ENCODE measurements at places on chromosomes 7 and 10.

GRCh38 chr10:75286901-75287300, 51.1 kb upstream of the COMTD1 start:
- DNase-seq: no peak

- DNase-seq: no peak
Observed at GRCh38 chr10:43327171-43327570, 44.3 kb upstream of the FXYD4 start.

DNA sequence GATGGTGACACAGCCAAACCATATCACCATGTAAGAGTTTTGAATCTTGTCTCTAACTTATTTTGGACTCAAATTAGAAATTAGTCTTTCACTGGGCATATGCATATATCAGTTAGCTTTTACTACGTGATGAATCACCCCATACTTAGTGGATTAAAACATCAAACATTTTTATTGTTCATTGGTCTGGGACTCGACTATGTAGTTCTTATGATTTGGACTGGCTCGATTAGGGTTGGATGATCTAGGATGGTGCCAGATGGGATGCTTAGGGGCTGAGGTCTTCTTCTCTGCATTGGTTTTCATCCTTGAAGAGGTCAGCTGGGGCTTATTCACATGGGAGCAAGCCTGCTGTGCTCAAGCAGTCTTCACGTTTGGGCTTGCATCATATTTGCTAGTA, 264.9 kb downstream of the EXOC4 start:
- DNase-seq: no peak

- no peak for DNase-seq
Observed at GRCh38 chr10:106930751-106931150, 233.8 kb downstream of the SORCS1 start.

- DNase-seq: no peak
Observed at GRCh38 chr7:112447406-112447805, 2.9 kb upstream of the IFRD1 start.

DNA sequence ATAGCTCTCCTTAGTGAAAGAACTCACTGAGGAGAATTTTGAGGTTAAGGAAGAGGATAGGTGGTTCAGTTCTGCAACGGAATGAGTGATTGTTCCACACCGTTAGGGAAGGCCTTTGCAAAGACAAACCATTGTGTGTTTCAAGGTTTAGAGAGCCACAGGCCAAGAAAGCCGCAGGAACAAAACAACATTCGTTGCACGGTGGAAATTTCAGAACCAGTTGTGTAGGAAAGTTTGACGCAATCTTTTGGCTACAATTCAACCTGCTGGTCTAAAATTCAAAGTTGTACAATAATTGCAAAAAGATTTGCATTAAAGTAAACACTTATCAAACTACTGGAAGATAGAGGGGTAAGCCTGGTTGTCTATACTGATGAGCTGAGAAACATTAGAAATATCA, 91.4 kb downstream of the FAM107B start:
- DNase-seq: peak; percentile 56

DNA sequence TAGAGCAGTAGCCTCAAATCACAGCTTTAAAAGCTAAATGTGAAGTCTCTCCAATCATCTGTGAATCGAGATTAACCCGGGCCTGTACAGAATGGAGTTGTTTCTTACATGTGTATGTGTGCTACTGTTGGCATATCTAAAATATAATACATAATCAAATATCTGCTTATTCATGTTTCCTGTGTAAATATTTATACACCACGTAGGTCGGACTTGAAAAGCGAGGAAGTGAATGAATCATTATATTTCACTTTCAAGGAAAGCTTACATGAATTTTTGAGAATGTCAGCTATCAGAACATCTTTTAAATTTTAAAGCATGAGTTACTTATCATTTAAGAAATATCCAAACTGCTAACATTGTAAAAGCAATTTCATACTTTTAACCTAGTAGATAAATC, 233.3 kb downstream of the SLC25A13 start:
- no peak for DNase-seq

- no peak for DNase-seq
Observed at GRCh38 chr10:11581213-11581612, 30.2 kb downstream of the USP6NL start.

GRCh38 chr10:127577376-127578258, 28.5 kb downstream of the NPS start:
- no peak for DNase-seq

GRCh38 chr7:140060788-140061606, 1.8 kb downstream of the PARP12 start:
- no peak for DNase-seq

- DNase-seq: no peak
Observed at GRCh38 chr10:112519133-112519761, 72.2 kb downstream of the VTI1A start.

- no peak for DNase-seq
Observed at GRCh38 chr7:20238754-20239324, 21.7 kb upstream of the MACC1 start.

DNA sequence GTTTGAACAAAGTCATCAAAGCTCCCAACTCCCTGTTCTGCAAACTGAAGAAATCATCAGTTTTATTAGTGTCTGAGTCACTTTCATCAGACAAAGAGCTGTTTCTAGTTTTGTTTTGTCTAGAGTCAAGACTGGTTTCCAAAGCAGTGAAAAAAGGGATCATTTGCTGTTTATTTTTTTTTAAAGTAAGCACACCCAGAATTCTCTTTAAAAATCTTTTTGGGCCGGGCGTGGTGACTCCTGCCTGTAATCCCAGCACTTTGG, 972.0 kb upstream of the CELF2 start:
- DNase-seq: no peak

GRCh38 chr7:145718129-145718528, 398.5 kb upstream of the CNTNAP2 start:
- DNase-seq: no peak

DNA sequence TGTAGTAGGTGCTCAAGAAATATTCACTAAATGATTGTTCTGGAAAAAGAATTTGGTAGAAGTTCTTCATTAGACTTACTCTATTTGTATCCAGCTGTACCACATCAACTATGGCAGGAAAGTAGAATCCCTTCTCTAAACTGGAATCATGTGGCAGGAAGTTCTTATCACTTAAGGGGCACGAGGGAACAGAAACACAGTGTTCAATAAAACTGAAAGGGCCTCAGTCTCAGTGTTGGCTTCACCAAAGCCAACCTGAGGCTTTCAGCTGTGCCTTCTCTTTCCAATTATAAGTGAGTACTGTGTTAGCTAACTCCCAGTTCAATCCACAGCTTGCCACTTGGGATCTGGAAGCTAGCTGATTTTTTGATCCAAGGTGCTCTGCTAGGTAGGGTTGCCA, 257.6 kb upstream of the LRGUK start:
- DNase-seq: no peak

DNA sequence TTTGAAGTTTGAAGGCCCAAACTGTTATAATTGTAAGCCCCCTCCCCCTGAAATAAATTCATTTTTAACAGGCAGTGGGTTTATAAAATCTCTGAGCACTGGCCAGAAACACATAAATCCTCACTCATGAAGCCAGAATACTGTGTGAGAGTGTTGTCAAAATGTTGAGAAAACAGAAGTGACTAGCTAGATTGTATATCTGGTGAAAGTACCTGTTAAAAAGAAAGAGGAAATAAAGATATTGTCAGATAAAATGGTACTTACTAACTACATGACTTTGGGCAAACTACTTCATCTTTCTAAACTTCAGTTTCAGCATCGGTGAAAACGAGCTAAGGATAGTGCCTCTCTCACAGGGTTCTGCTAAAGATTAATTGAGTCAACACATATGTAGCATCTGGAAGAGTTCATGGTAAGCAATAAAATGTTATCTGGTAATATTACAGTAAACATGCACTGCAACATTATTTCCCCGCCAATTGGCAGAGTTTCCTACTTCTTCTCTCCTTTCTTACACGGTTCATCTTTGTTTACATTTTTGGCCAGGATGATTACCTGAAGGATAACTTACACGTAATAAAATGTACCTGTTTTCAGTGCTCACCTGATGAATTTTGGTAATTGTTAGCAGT, 202.5 kb upstream of the CHRM2 start:
- no peak for DNase-seq

GRCh38 chr7:103851357-103851756, 138.1 kb downstream of the RELN start:
- DNase-seq: no peak

DNA sequence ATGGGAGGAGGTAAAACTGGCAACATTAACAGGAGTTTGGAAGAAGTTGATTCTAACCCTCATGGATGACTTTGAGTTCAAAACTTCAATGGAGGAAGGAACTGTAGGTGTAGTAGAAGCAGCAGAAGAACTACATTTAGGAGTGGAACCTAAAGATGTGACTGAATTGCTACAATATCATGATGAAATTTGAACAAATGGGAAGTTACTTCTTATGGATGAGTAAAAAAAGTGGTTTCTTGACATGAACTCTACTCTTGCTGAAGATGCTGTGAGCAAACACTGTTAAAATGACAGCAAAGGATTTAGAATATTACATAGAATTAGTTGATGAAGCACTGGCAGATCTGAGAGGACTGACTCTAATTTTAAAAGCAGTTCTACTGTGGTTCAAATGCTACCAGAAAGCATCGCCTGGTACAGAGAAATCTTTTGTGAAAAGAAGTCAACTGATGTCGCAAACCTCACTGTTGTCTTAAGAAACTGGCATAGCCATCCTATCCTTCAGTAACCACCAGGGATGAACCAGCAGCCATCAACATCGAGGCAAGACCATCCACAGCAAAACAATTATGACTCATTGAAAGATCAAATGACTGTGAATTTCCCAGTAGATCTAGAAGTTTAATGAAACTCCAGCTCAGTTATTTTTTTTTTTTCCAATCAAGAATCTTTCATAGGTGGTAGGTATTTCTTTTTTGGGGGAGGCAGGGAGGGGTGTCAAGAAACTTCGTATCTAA, 20.8 kb downstream of the BRAF start:
- no peak for DNase-seq

GRCh38 chr7:86818903-86819302, 175.2 kb downstream of the GRM3 start:
- DNase-seq: no peak

GRCh38 chr10:50622706-50623662, 772 bp downstream of the SGMS1 start:
- no peak for DNase-seq

DNA sequence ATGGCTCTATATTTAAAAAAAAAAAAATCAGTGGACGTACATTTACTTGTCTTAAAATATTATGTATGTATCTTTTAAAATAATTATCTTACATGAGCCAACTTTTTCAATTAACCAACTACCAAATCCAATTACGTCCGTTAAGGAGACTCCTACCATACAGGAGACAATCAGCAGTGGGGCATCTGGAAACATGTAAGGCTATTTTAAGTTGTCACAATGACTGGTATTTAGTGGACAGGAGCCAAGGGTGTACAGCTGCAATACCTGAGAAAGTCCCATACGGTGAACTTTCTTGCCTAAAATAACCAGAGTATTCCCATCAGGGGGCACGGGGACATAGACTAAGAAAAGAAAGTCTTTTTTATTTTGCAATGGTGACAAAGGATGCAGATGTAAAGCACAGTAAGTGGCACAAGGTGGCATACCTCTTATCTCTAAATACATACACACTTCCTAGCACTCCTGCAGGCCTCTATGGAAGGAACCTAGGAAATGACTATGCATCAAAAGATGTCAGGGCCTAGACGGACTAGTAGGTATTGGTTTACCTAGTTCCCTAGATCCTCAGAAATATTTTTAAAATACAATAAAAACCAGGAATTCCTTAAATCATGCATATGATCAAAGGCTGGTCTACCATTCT, 16.0 kb upstream of the TLL2 start:
- no peak for DNase-seq

GRCh38 chr10:24825551-24825950, 101.9 kb upstream of the ARHGAP21 start:
- no peak for DNase-seq

GRCh38 chr7:29494350-29494749, 69.3 kb upstream of the PRR15 start:
- DNase-seq: peak; percentile 28

GRCh38 chr10:80540136-80540535, 2.4 kb downstream of the SH2D4B start:
- DNase-seq: no peak

- DNase-seq: no peak
Observed at GRCh38 chr10:68752711-68753350, 31.8 kb downstream of the CCAR1 start.

DNA sequence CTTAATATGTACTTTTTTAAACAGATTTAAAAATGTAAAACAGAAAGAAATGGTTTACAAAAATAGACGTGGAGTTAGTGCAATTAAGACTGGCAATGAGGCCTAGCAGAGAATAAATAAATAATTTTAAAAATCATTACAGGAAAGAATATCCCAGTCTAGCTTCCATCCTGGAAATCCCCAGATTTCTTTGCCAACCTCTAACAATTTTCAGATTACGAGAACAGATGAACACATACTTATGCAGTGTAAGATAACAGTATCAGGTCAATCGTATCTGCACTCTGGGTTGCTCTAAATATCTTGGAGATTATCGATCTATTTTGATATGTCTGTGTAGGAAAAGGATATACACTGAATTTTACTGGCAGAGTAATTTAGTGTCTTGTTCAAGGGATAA, 210.5 kb downstream of the SEMA3A start:
- no peak for DNase-seq

GRCh38 chr7:1085266-1085665, 2.6 kb upstream of the GPER1 start:
- DNase-seq: no peak

GRCh38 chr10:61136139-61136538, 192.2 kb upstream of the RHOBTB1 start:
- no peak for DNase-seq

- no peak for DNase-seq
Observed at GRCh38 chr10:103814626-103815370, 40.6 kb downstream of the SH3PXD2A start.
